ENCODE measurements at places on chromosomes 5 and 9. TPM values are rescaled to one million over a fixed set of nuclear protein-coding genes. Genes with fewer than 3 reads are reported as not detected.
A peak's percentile ranks its signal among the peaks of the same experiment; 100 is the strongest.

DNA sequence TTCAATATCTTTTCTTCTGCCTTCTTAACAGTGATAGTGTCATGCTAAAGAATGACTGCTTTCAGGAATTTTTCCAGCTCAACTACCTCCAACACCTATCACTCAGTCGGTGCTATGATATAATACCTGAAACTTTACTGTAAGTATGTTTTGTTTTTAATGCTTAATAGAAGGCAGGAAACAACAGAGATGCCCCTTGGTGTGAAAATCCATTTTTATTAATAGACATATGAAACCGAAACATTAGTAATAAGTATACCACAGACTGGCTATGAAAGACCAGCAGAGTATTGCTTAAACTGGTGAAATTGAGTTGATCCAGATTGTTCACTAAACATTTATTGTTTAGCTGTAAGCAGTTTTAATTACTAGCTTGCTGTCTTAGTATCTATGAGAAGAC is 25.2 kb downstream of the SKP2 start:
- no peak for DNase-seq

DNA sequence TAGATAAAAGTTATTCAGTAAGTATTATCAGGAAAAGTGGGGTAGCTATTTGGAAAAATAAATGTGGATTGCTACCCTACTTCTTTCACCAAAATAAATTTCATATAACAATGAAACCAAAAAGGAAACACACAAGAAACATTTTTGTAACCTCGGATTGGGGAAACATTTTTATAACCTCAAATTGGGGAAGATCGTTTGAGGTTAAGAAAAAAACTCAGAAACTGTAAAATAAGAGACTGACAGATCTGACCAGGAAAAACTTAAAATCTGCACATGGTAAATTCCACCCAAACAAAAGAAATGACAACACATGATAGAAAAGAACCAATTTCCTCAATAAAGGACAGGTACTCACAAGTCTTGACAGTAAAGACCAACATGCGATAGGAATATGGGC is 13.5 kb downstream of the EFCAB9 start:
- DNase-seq: no peak

- no peak for DNase-seq
Measured at GRCh38 chr5:756865-757345, 27.6 kb downstream of the ZDHHC11B start.

GRCh38 chr9:133637451-133638055 is 1.4 kb downstream of the DBH start:
- DNase-seq: no peak

DNA sequence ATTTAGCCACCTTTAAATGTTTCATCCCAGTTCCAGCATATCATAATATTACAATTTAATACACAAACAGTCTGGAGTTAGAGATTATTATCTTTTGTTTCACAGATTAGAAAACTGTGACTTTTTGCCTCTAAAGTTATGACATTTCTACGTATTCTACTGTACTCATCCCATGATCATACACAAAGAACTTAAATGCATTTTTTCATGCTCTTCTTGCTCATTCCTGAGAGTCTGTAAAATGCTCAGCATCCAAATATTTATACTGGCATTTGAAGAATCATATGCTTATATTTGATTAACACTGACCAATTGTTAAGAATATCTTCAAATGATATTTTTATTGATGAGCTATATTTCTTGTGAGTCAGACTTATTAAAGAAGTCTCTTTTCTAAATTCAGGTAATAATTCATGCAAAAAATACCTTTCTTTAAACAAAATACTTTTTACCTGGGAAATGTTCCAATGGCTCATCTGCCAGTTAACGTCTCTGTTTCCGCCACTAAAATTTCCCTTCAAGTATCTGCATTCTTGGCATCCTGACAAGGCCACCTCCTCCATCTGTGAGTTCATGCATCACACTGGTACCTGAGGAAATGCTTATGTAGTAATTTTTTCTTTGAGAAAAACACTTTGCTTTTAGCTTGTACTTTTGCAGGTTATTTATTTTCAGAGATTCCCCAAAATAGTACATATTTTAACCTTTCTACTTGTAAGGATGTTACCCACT is 139.6 kb upstream of the RASA1 start:
- no peak for DNase-seq

- DNase-seq: no peak
Measured at GRCh38 chr5:121737120-121737519, 114.6 kb upstream of the FTMT start.

DNA sequence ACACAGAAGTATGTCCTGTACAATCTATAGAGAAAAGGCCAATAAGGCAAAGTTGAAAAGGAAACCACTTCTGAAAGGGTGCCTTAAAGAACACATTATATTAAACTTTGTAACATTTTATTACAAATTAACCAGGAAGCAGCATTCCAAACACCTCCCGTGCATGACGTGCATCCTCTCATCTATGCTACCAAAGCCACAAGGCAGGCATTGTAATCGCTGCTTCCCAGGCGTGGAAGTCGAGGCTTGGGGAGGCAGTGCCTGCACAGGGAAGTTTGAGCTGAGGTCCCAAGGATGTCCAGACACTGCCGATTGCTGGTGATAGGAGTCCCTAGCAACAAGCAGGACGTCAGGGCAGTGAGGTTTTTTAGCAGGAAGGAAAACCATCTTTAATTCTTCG is 44.3 kb upstream of the BARHL1 start:
- DNase-seq: no peak

DNA sequence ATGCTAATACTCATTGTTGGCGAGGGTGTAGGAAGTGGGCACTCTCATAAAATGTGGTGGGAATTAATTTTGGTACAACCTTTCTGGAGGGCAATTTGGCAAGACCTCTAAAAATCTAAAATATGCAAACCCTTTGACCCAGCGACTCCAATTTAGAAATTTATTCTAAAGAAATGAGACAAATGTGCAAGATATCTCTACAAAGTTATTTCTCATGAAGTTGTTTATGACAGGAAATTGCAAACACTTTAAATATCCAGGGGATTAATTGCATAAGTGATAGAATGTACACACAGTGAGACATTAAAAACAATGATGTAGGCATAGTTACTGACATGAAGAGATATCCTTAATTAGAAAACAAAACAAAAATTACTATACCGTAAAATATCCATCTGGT is 246.3 kb upstream of the MAP3K1 start:
- DNase-seq: no peak

DNA sequence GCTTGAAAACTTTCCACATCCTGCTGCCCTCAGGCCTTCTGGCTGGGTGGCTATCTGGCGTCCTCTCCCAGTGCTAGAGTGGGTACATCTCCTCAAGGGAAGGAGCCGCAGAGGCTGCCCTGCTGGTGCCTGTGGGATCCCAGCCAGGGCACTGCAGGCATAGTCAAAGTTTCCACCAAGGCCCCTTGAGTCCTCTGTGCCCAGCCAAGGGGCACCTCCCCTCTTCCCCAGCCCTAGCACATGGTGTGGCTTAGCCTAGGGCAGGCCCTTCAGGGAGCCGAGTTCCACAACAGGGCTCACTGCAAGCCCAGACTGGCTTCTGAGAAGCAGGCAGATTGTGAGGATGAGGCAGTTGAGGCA is 103.2 kb downstream of the RGS3 start:
- no peak for DNase-seq

DNA sequence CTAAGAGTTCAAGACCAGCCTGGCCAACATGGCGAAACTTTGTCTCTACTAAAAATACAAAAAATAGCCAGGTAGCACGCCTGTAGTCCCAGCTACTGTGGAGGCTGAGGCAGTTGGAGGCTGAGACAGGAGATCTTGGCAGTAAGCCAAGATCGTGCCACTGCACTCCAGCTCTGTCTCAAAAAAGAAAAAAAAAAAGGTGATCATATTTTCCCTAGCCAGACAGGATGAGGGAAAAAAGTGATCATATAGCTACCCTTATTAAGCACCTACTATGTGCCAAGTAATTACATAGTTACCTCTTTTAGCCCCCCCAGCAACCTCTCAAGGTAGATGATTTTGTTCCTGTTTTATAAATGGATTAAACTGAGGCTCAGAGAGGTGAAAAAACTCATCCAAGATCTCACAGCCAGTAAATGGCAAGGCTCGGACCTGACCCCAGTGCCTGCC is 18.1 kb upstream of the RPL26L1 start:
- DNase-seq: no peak

DNA sequence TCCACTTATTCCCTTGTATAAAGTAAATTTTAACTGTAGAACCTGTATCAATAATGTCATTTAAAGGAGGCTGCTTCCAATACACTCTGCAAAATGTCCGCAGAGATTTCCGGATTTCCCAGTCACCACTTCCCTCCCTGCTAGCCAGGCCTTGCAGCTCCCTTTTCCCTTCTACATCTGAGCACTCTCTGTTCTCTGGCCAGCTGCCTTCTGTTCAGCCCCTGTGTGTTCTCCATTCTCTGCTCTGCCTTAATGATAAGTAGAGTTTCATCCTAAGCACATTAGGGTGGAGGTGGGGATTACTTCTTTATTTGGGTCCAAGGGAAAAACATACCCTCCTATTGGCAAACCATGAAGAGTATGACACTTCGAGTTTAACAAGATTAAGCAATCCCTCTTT is 719.6 kb upstream of the WWC1 start:
- no peak for DNase-seq

DNA sequence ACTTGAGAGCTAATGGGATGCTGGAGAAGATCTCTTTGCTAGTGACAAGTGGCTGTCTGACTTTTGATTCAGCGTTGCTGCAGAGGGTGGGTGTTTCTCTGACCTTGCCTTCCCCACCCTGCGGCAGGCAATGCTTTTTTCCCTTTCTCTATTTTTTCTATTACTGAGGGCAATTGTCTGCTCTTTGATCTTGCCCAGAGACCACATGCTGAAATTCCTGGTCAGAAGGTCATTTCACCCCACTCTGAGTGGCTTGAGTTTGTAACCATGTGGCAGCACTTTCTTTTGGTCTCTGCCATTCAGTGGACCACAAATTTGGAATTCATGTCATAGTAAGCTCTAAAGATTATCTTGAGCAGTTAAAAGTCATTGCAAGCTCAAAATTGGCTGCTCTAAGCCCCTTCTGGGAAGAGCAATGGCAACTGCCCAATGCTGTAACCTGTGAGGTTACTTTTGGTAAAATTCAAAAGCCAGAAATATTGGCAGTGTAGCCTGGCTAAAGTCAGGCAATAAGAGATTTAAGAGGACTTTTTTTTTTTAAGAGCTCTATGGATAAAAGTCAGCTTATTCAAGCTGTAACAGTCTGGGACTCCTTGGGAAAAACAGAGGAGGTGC is 30.4 kb upstream of the MTMR12 start:
- no peak for DNase-seq

DNA sequence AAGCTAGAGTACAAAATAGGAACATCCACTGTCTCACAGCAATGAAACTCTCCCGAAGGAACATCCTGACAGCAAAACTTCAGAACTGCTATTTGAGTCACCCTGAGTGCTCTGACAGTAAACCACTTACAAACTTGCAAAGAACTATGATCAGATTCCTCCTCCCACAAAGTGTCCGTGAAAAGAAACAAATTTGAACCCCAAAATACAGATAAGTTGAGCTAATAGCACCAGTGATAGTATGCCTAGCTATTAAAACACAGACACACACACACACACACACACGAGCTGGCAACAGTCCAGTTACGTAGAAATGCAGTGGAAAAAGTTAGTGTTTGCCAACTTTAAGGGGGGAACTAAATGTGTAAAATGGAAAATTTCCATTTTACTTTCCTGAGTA is 3.1 kb upstream of the GLIS3 start:
- no peak for DNase-seq

DNA sequence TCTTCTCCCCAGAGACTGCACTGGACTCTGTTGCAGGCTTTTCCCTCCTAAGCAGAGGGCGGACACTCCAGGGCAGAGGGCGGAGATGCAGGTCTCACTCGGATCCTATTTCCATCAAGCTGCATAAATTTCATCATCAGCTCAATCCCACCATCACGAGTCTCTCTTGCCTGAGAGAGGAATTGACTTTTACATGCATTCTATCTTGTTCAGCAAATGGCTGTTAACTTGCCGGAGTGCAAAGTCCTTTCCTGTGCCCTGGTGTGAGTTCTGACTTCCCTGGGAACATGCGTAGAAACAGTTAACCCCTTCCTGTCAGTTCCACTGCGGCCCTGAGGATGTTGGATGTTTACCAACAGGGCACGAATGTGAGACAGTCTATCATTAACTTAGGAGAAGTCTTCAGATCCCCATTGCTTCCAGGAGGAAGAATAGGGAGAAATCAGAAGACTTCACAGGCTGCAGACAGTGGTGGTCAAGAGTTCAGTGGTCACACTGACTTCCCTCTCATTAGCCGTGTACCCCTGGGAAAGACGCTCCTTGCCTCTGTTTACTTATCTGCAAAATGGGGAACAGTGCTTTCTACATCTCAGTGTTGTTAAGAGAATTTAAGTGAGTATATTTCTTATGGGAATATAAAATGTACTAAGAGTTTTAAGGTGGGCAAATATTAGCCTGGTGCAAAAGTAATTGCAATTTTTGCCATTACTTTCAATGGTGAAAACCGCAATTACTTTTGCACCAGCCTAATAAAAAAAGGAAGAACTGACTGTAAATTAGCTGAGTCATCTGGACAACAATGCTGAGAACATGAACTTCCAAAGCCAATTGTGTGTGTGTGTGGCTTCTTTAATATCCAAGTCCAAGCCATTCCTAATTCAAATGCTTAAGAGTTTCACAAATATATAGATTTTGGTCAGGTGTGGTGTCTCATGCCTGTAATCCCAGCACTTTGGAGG is 248.0 kb downstream of the DRD1 start:
- no peak for DNase-seq

GRCh38 chr9:129412814-129413536 is 207.9 kb downstream of the C9orf50 start:
- DNase-seq: peak; percentile 78

GRCh38 chr5:40321514-40321913 is 358.2 kb upstream of the PTGER4 start:
- DNase-seq: no peak

GRCh38 chr5:159969966-159970365 is 39.0 kb upstream of the TTC1 start:
- DNase-seq: no peak

- DNase-seq: peak; percentile 59
Measured at GRCh38 chr5:151924564-151925301, at the start of gene GLRA1. Gene GLRA1, minus strand, starts transcription at chr5:151924851. Its CDS starts 302 bp downstream, at chr5:151924549.

DNA sequence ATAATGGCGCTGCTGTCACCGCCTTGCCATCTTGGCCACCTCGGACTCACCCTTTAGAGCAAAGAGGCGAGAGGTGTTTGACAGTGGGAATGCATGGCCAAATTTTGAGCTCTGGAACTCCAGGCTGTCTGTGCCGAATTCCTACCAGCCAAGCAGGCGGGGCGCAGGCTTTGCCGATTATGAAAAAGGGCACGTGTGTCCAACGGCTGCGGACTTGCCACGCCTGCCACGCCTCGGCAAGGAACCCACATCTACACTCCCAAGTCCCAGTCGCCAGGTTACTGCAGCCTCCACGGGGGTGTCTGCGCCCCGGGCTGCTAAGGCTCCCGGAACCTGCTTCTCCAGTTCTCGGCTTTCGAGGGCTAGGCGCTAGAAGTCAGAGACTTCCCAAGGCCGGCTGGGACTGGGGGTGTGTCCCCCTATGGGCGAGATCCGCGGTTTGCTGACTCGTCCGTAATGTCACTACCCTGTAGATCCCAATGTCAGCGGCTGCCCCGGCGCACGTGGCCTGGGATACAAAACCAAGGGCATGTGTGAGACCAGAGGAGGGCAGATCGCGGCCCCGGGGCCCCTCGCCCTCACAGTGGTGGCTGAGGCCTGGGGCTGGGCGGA is 2.8 kb downstream of the NPR3 start:
- DNase-seq: peak; percentile 45

Gene PAPPA
- total RNA-seq: 0.64 TPM

Gene C1QTNF3
- 1.6 TPM for total RNA-seq

Gene IL5
- total RNA-seq: not detected

Gene ACTBL2
- not detected for total RNA-seq

Gene ORM2
- not detected for total RNA-seq

Gene FAM169A
- total RNA-seq: 0.85 TPM

Gene FBXO38
- total RNA-seq: 32.6 TPM

Gene SLC4A9
- total RNA-seq: not detected

Gene POU5F2
- 0.32 TPM for total RNA-seq
